Hepatic stellate cell (primary cell): ENCODE measurements at places on chromosomes 7 and 10.

- DNase-seq, result no peak
These were observed 8.8 kb downstream of the PAPSS2 start for GRCh38 chr10:87668324-87669074.

DNA sequence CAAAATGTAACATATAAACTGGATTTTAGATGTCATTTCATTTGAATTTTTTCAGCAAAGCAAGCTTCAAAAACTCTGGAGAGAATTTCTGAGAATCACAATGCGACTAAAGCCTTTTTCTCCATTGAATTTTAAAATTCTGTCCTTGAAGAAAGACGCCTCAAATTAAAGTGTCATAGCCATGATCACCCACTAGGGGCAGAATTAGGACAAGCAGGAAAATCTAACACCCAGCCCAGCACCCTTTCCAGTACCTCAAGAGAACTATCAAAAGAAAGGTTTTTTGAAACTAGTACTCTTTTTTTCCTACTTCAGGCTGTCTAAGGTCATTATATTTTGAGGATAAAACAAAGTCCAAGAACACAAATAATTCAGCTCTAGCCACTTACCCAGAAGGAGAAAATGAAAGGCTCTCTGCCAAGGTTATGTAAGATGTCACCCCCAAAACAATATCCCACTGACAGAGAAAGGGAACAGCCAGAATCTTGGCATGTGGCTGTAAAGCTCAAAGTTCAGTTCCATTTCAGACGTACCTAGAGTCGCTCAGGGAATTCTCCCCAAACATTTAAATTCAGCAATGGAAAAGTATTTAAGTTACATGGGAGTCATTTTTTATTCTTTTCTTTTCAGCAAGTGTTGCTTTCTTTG lies 299.4 kb downstream of the SNX13 start:
- DNase-seq, result no peak

GRCh38 chr7:22219036-22219435 lies 137.9 kb downstream of the RAPGEF5 start:
- no peak for DNase-seq

- no peak for DNase-seq
These were observed 32.2 kb upstream of the GLI3 start for GRCh38 chr7:42269161-42269560.

GRCh38 chr7:158495786-158496185 lies 91.8 kb downstream of the PTPRN2 start:
- no peak for DNase-seq

- DNase-seq, result no peak
These were observed 143.9 kb downstream of the SH3PXD2A start for GRCh38 chr10:103711351-103711994.

- DNase-seq, result peak; percentile 49
These were observed 69.0 kb downstream of the TNRC18 start for GRCh38 chr7:5354460-5355232.

GRCh38 chr10:62637249-62638061 lies 167.1 kb upstream of the ADO start:
- DNase-seq, result peak; percentile 38

DNA sequence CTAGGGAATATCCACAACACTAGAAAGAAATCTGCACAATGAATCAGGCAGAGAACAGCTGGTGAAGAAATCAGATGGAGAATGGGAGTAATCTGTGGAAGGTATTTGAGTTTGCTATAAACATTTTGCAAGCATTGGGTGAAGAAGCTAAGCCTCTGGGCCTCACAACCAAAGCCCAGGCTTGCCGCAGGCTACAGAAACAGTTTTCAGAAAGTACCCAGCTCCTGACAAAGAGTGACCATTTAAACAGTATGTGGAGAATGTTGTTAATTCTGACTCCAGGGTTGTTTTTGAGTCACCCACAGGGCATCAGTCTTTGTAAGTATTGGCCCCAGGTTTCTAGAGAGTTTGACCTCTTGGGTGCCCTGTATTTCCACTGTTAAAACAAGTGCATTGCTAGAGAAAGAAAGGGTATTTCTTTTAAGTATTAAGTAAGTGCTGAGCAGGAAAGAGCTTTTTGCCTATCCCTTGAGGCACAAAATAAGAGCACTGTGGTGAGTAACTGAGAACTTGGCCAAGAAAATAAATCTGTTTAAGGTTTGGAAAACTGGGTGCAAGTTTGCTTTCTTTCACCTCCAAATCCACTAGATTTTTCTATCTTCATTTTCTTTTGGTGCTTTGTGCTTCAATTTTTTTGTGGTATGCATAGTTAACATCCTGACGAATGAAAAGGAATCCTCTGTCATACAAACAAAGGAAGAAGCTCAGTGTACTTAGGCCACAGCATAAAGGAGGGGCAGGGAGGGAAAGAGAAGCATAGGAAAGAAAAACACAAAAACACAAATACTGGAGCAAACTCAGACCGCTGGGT lies 691.8 kb downstream of the SUGCT start:
- DNase-seq, result no peak

GRCh38 chr10:106493751-106494150 lies 670.8 kb downstream of the SORCS1 start:
- no peak for DNase-seq

- DNase-seq, result no peak
These were observed 22.4 kb downstream of the PPP1R3C start for GRCh38 chr10:91610444-91610843.

- no peak for DNase-seq
These were observed 3.5 kb downstream of the SHH start for GRCh38 chr7:155808549-155809331.

DNA sequence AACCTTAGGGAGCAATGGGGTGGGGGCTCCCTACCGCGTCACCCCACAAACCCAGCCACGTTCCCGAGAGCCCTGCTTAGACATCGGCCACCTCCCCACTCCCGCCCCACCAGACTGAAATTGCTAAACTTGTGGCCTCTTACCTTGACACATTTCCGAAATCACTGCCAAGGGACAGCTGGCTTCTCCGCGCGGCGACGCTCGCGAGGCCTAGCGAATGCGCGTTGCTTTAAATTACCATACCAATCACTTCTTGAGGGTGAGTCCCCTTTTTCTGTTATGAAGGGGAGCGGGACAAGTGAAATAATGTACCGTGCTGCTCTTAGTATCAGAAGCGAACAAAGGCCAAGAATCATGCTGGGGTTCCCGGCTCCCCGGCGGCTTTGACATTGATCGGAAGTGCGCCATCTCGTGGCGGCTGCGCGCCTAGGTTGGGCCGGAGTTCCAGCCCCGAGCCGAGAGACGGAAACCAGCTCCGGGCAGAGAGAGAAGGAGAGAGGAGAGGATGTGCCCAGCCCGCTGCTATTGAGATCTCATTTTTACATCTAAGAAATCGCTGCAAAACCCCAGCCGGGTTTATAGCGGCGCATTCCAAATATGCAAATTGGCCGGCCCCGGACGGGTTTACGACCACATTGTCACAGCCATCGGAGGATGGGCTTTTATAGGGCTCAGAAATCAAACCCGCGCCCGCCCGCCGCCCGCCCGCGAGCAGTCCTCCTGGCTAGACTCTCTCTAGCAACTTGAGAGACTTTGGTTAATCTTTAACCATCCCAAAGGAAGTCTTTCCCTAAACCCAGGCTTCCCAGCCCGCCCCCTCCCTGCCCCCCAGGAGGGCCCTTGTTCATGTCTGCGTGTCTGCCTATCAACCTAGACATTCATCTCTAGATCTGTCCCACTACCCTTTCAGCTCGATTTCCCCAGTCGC lies 5.3 kb downstream of the HOXA11 start:
- peak; percentile 85 for DNase-seq

- DNase-seq, result no peak
These were observed 569.4 kb downstream of the SUGCT start for GRCh38 chr7:40704172-40704571.

GRCh38 chr10:128576336-128576735 lies 450.1 kb upstream of the MKI67 start:
- no peak for DNase-seq

GRCh38 chr7:152424348-152425108 lies 11.3 kb downstream of the KMT2C start:
- peak; percentile 54 for DNase-seq

DNA sequence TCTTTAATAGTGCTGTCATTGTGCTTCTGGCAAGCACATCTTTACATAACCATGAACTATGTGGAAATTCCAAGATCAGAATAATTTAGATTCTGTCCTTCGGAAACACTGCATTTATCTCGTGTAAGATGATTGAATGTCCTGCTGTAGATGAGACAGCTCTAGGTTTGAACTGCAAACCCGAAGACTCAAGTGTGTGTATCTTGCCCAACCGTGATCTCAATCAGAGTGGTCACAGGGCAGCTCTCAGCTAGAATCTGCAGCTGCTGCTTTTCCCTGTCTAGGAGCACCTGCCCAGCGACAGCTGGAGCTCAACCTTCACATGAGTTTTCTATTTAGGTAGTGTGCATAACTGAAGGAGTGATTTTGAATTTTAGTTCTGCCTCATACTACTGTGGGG lies 17.5 kb upstream of the KIF20B start:
- no peak for DNase-seq

- no peak for DNase-seq
These were observed 316.0 kb downstream of the AGMO start for GRCh38 chr7:15245831-15246230.

- no peak for DNase-seq
These were observed 163.2 kb downstream of the ADAM12 start for GRCh38 chr10:126224967-126225671.

- DNase-seq, result no peak
These were observed 8.3 kb downstream of the ZNF853 start for GRCh38 chr7:6623589-6624245.

DNA sequence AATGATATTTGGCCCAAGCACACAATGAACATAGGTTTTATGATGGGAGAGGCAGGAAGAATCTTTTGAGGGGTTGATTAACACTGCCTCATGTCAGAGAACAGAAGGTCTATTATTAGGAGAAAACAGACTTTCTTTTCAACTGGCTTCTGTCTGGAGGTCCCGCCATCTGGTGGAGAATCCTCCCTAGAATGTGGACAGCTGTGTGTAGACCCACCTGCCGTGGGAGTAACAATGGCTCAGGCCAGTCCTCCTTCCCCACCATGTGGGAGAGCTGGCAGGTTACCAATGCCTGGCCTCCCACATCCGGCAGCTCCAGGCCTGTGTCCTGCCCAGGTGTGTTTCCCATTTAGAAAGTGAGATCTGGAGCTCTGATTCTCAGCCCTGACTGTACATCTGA lies 70.4 kb upstream of the AOAH start:
- no peak for DNase-seq

GRCh38 chr10:60237977-60238758 lies 151.5 kb downstream of the ANK3 start:
- DNase-seq, result peak; percentile 44

- DNase-seq, result peak; percentile 13
These were observed 76.5 kb downstream of the BMPER start for GRCh38 chr7:33981671-33982424.

DNA sequence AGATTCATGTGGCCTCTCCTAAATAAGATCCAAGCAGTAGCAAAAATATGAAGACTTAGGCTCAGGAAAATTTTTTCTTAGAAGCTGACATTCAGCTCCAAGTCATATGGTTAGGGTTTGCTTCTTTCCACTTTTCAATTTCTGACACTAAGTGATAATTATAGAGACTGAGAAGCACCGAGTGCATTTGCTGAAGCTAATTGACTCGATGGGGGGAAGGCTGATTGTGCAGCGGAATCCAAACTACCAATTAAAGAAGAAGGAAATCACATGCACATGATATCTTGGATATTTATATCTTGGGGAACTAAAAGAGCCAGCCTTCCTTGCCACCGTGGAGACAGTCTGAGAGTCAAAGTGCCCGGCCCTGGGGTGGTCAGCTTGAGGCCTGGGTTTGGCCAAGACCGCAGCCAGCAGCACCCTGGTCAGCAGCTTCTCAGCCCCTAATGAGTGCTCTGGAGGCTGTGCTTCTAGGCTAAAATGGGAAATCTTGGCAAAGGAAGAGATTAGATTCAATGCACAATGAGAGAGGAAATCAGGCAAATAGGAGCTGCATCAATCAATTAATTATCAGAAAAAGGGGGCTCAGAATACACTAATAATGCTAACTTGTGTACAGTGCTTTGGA lies 589.3 kb downstream of the NRG3 start:
- DNase-seq, result no peak

DNA sequence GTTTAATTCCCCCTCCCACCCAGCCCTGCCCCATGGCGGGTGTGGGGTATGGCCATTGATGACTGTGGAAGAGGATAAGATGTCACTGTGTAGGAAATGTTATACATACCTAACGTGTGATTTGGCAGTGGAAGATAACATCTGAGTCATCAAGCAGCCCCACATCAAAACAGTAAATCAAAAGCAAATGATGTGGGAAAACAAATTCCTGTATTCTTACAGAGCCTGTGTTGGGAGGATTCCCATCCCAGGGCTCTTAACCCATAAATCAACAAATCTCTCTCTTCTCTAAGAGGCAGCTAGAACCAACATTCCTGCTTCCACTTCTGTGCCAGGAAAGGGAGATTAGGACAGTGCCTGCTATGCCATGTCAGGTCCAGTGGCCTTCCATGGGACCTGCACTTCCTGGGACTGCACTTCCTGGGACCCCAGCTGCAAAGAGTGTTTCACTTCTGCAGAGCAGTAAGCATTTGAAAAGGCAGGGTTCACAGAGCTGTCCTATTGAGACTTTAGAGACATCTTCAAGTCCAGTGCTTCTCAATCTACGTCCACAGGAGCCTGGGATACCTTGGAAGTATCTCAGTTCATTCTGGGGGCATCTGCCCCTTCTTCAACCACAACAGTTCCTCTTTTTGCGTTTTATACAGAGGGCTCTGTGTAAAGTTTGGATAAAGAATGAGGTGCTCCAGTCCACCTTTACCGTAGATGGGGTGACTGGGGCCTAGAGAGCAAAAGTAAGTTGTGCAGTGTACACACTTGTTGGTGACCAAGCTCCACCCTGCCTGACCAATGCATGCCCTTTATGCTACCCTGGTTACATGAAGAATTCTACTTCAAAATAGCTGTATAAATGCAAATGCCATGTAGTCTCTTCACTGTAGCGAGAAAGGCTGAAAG lies 45.7 kb downstream of the ATXN7L1 start:
- DNase-seq, result peak; percentile 90

DNA sequence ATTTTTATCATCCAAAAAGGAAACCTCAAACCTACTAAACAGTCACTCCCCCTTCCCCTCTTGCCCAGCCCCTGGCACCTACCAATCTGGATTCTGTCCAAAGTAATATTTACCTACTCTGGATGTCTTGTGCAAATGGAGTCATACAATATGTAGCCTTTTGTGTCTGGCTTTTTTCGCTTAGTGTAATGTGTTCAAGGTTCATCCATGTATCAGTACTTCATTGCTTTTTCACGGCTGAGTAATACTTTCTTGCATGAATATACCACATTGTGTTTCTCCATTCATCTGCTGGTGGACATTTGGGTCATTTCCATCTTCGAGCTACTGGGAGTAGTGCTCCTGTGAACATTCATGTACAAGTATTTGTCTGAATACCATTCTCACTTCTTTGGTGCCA lies 113.6 kb downstream of the EEPD1 start:
- no peak for DNase-seq

- DNase-seq, result no peak
These were observed 485.5 kb downstream of the LRMDA start for GRCh38 chr10:75916906-75917305.

DNA sequence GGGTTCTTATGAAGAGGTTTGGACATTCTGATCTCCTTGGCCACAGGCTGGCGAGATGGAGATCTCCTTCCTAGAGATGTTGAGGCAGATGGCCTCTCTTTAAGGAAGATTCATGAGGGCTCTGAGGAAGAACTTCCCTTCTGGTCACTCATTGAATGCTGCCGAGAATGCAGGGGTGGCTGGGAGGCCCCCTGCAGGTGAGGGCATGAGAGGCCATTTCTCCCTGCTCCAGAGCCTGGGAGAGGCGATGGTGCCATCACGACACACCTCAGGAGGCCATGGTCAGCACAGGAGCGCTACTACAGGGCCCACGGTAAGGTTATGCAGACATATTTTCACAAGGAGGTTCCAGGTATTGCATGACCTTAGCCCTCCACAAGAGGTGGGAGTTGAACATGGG lies 40.2 kb downstream of the CXCL12 start:
- DNase-seq, result no peak

- DNase-seq, result no peak
These were observed 189.0 kb downstream of the NPSR1 start for GRCh38 chr7:34846976-34847375.
